GM23338 (cell line): ENCODE measurements at places on chromosomes 7 and 10.
A peak's percentile ranks its signal among the peaks of the same experiment; 100 is the strongest.

- no peaks in the 10 kb centered on the region for H3K36me3 ChIP-seq
- H3K27me3 ChIP-seq: no peaks in the 10 kb centered on the region
- H3K4me1 ChIP-seq: no peaks in the 10 kb centered on the region
- no peak overlapping the region for H3K27ac ChIP-seq
- no peak overlapping the region for H3K4me3 ChIP-seq
Observed at GRCh38 chr10:35895331-35895730, 253.2 kb upstream of the FZD8 start.

DNA sequence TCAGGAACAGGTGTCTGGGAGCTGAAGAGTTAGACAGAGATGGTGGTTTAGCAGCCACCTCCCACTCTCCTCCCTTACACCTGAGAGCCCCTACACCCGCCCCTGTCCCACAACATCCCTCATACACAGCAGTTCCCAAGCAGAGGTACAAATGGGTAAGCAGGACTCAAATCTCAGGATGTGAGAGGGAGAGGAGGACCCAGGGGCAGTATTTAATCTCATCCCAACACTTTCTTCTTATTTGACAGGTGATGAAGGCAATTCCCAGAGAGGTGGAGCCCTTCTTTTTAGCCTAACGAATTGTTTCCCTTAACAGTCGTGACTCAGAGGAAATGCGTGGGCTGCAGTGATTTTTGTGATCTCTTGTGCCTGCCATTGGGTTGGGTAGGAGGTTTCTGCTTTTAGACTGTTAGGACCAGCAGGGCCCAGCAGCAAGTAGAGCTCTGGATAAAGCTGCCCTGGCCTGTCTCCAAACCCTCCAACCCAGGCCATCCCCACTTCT lies 191.3 kb downstream of the HECW1 start:
- no peak for DNase-seq
- H3K4me3 ChIP-seq: no peak overlapping the region
- H3K4me1 ChIP-seq: peaks cover 15% of the 10 kb centered on the region
- H3K27ac ChIP-seq: no peak overlapping the region
- no peaks in the 10 kb centered on the region for H3K27me3 ChIP-seq
- no peaks in the 10 kb centered on the region for H3K36me3 ChIP-seq

DNA sequence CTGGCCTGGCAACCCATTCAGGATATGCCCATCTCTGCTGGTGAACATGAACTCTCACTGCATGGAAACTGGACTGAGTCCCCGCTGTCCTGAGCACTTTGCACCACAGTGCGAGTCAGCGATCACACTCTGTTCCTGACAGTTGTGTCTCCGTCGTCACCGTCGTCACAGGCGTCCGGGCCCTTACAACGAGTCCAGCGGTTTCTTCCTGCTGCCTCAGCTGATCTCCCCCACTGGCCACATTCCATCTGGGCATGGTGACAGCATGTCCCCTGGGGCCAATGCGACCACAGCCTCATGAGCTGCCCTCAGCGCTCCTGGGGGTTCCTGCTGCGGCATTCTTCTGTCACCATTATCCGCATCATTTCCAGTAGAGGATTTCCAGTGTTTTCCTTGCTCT lies 76.8 kb upstream of the KLF6 start:
- no peak overlapping the region for H3K4me3 ChIP-seq
- no peaks in the 10 kb centered on the region for H3K27me3 ChIP-seq
- no peak overlapping the region for H3K27ac ChIP-seq
- no peaks in the 10 kb centered on the region for H3K4me1 ChIP-seq

GRCh38 chr10:55897490-55897921 lies 463.6 kb downstream of the ZWINT start:
- no peaks in the 10 kb centered on the region for H3K36me3 ChIP-seq
- no peaks in the 10 kb centered on the region for H3K27me3 ChIP-seq
- H3K27ac ChIP-seq: no peak overlapping the region
- H3K4me3 ChIP-seq: peak overlapping the region; percentile 17; the same call in 1 of the 2 replicates
- H3K4me1 ChIP-seq: peaks cover 9% of the 10 kb centered on the region; the same call in 1 of the 2 replicates

GRCh38 chr7:139321071-139321745 lies 19.9 kb upstream of the FMC1 start:
- H3K27me3 ChIP-seq: no peaks in the 10 kb centered on the region
- peak; percentile 75 for DNase-seq
- no peak overlapping the region for H3K4me3 ChIP-seq
- no peaks in the 10 kb centered on the region for H3K4me1 ChIP-seq
- no peak overlapping the region for H3K27ac ChIP-seq
- no peaks in the 10 kb centered on the region for H3K36me3 ChIP-seq

GRCh38 chr10:110138197-110138812 lies 69.1 kb upstream of the MXI1 start:
- H3K36me3 ChIP-seq: no peaks in the 10 kb centered on the region
- no peaks in the 10 kb centered on the region for H3K27me3 ChIP-seq
- DNase-seq: peak; percentile 92
- no peak overlapping the region for H3K4me3 ChIP-seq
- no peaks in the 10 kb centered on the region for H3K4me1 ChIP-seq

GRCh38 chr7:102424787-102425218 lies 8.6 kb upstream of the ORAI2 start:
- H3K27ac ChIP-seq: no peak overlapping the region
- no peaks in the 10 kb centered on the region for H3K27me3 ChIP-seq
- 0 out of 2 replicates have a peak, but pooled peaks cover 7% of the 10 kb centered on the region for H3K36me3 ChIP-seq

GRCh38 chr7:65475734-65476319 lies 102.2 kb downstream of the ZNF92 start:
- DNase-seq: no peak
- no peak overlapping the region for H3K27ac ChIP-seq
- no peaks in the 10 kb centered on the region for H3K36me3 ChIP-seq

DNA sequence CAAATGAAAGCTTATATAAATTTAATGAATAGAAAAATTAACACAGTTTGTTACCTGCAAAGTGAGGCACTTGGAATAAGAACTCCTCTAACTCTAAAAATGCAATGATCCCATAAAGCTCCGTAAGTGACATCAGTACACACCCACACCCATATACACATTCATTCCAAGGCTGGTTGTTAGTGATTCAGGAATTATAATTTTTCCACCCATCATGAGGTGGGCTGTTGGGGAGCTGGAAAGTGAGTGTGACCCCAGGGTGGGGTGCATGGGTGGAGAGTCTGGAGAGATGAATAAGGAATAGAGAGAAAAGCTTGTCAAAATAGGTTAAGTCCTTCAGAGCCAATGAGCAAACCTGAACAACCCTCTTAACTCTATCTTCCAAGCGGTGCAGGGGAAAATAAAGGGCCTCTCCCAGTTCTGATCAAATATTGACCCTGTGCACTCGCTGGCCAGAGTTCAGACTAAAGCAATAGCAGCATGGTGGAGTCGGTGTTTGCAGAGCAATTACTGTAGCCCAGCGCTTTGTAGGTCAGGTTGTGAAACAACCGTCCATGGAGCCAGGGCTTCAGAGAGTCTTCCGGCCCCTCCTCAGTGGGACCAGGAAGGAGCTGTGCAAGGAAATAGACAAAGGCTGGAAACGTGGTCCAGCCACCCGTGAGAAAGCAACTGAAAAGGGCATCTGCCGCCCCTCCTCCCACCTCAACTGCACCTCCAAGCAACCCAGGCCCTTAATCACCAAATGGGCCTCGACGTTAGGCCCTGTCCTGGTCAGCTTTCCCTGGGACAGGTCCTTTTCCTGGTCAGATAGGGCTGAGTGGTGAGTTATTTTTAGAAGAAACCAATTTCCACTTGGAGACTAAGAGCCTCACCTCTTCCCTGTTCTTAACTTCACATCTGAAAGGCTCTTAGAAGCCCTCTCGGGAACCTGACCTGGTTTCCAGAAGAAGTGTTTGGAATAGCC lies 61.2 kb downstream of the SH3PXD2A start:
- no peak for DNase-seq
- H3K4me1 ChIP-seq: no peaks in the 10 kb centered on the region
- H3K27ac ChIP-seq: no peak overlapping the region
- H3K4me3 ChIP-seq: no peak overlapping the region
- H3K27me3 ChIP-seq: no peaks in the 10 kb centered on the region

GRCh38 chr7:100679927-100680575 lies 6.5 kb downstream of the GNB2 start:
- no peaks in the 10 kb centered on the region; the same call in 1 of the 2 replicates for H3K36me3 ChIP-seq
- H3K27me3 ChIP-seq: no peaks in the 10 kb centered on the region
- peak overlapping the region; percentile 81; the same call in 1 of the 2 replicates for H3K27ac ChIP-seq

- DNase-seq: no peak
- H3K36me3 ChIP-seq: no peaks in the 10 kb centered on the region
- H3K4me3 ChIP-seq: no peak overlapping the region
- H3K27me3 ChIP-seq: no peaks in the 10 kb centered on the region
Observed at GRCh38 chr10:110730345-110731050, 86.4 kb downstream of the RBM20 start.

DNA sequence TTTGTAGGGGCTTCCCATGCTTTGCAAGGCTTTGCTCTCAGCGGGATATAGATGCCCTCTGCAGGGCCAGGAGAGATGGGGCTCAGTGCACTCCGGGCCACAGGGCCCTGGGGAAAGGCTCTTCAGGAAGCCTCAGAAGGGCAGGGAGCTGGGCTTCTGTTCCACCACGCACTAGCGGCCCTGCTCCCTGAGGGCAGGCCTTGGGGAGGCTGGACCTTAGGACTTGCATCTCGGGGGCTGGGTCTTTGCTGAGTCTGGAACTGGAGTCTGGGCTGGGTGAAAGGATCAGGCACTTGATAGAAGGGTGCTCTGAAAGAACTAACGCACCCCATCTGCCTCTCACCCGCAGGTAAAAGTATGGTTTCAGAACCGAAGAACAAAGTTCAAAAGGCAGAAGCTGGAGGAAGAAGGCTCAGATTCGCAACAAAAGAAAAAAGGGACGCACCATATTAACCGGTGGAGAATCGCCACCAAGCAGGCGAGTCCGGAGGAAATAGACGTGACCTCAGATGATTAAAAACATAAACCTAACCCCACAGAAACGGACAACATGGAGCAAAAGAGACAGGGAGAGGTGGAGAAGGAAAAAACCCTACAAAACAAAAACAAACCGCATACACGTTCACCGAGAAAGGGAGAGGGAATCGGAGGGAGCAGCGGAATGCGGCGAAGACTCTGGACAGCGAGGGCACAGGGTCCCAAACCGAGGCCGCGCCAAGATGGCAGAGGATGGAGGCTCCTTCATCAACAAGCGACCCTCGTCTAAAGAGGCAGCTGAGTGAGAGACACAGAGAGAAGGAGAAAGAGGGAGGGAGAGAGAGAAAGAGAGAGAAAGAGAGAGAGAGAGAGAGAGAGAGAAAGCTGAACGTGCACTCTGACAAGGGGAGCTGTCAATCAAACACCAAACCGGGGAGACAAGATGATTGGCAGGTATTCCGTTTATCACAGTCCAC lies 5.4 kb downstream of the EMX2 start:
- peaks cover 63% of the 10 kb centered on the region for H3K4me1 ChIP-seq
- no peaks in the 10 kb centered on the region for H3K36me3 ChIP-seq
- H3K4me3 ChIP-seq: peak overlapping the region; percentile 32

DNA sequence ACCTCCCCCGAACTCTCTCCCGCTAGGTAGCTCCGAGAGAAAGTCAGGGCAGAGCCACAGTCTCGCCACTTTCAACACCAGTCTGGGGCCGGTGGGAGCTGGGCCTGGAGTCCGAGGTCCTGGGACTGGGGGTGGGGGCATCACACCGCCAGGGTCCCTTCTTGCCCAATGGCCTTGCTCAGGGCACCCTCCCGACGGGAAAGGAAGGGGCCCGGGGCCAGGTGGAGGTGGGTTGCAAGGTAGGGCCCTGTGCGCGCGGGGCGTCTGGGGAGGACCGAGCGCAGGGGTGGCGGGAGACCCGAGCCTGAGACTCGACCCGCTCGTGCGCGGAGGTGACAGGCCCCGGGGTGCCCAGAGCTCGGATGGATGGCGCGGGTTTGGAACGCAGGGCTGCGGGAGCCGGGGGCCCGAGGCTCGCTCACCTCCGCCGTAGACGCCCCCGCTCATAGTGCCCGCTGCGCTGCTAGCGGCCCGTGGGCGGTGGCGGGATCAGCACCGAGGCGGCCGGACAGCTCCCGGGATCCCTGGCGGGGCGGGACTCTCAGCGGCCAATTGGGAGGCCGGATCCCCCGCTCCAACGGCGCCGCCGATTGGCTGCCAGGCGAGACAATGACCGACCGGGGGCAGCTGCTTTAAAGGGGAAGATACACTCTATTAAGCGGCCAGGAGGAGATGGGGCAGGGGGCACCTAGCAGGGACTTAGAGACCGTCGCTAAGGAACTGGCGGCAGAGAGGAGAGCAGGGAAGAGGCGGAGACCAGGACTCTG lies at the start of gene ACTL6B:
TSS of gene ACTL6B (minus strand) at position 541 of the 767 bp plus-strand sequence. CDS start at position 447, 94 bp downstream.
- no peak within 1 kb of the TSS for H3K27ac ChIP-seq
- peak; percentile 95 for DNase-seq
- H3K36me3 ChIP-seq: no peaks in the 10 kb centered on the region
- H3K4me1 ChIP-seq: no peaks in the 10 kb centered on the region; the same call in 1 of the 2 replicates
- peaks cover 41% of the 10 kb centered on the region for H3K27me3 ChIP-seq
- peak within 1 kb of the TSS; percentile 59 for H3K4me3 ChIP-seq

- no peak overlapping the region for H3K4me3 ChIP-seq
- no peaks in the 10 kb centered on the region for H3K27me3 ChIP-seq
- no peaks in the 10 kb centered on the region for H3K36me3 ChIP-seq
- DNase-seq: no peak
- H3K27ac ChIP-seq: no peak overlapping the region
Observed at GRCh38 chr10:123496375-123496774, 169.8 kb upstream of the GPR26 start.

- no peaks in the 10 kb centered on the region for H3K27me3 ChIP-seq
- no peaks in the 10 kb centered on the region for H3K4me1 ChIP-seq
- H3K4me3 ChIP-seq: no peak overlapping the region
- DNase-seq: no peak
- H3K27ac ChIP-seq: no peak overlapping the region
Observed at GRCh38 chr10:13091801-13092200, 8.2 kb upstream of the OPTN start.

- H3K4me1 ChIP-seq: no peaks in the 10 kb centered on the region
- no peaks in the 10 kb centered on the region for H3K36me3 ChIP-seq
- H3K4me3 ChIP-seq: no peak overlapping the region
- no peaks in the 10 kb centered on the region for H3K27me3 ChIP-seq
- H3K27ac ChIP-seq: no peak overlapping the region
Observed at GRCh38 chr7:155565596-155565995, 19.2 kb upstream of the CNPY1 start.

GRCh38 chr10:100183481-100183880 lies 2.3 kb downstream of the ERLIN1 start:
- H3K4me1 ChIP-seq: 0 out of 2 replicates have a peak, but pooled peaks cover 6% of the 10 kb centered on the region
- no peak overlapping the region for H3K4me3 ChIP-seq
- H3K27ac ChIP-seq: no peak overlapping the region
- H3K27me3 ChIP-seq: no peaks in the 10 kb centered on the region

GRCh38 chr7:130421684-130422083 lies 19.1 kb downstream of the CEP41 start:
- no peak for DNase-seq
- no peaks in the 10 kb centered on the region; the same call in 1 of the 2 replicates for H3K4me1 ChIP-seq
- H3K36me3 ChIP-seq: no peaks in the 10 kb centered on the region
- H3K4me3 ChIP-seq: no peak overlapping the region

DNA sequence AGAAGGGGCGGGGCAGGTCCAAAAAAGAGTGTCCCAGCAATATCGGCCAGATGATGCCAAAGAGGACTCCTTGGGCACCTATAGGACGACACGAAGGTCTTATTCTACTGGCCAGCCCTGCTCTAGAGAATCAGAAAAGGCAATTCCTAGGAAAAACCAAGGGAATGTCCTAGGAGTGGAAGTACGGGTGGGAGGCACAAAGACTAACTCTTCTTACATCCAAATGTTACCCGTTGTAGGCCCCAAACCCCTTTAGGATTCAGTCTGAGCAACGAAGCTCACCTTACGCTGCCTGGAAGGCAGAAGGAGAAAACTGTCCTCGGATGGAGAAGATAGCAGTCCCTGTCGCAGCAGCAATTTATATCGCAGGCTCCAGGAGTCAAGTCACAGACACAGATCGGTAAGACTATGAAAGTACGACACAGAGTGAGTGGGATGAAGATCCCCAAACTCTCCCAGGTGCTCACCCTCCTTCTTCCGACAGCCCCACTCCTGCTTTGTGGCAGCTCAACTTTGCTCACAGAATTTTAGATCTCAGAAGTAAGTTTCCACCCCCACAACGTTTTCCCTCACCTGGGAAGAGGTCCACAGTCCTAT lies 558 bp downstream of the TCTN3 start:
- H3K4me3 ChIP-seq: peak overlapping the region; percentile 82
- peaks cover 8% of the 10 kb centered on the region; the same call in 1 of the 2 replicates for H3K4me1 ChIP-seq
- peak; percentile 4 for DNase-seq
- H3K27me3 ChIP-seq: no peaks in the 10 kb centered on the region
